ENCODE measurements at places on chromosomes 3 and 15. TPM values are rescaled to one million over a fixed set of nuclear protein-coding genes. Genes with fewer than 3 reads are reported as not detected.

The MLF1 gene
- 6.9 TPM for polyA plus RNA-seq

The RBP2 gene
- not detected for polyA plus RNA-seq

The A4GNT gene
- polyA plus RNA-seq, result not detected

The EEF1AKMT4 gene
- polyA plus RNA-seq, result 19.1 TPM

The ADAMTS7 gene
- 5.6 TPM for polyA plus RNA-seq

The SHC4 gene
- 3.0 TPM for polyA plus RNA-seq

The C3orf62 gene
- 2.4 TPM for polyA plus RNA-seq

The FBXW12 gene
- polyA plus RNA-seq, result not detected

Data from mammary epithelial cell (primary cell).